ENCODE measurements at places on chromosomes 2 and 18. TPM values are rescaled to one million over a fixed set of nuclear protein-coding genes. Genes with fewer than 3 reads are reported as not detected.

HOXD12 gene
- total RNA-seq: not detected

UGT1A5 gene
- total RNA-seq: not detected

CCDC68 gene
- not detected for total RNA-seq

SERPINB4 gene
- not detected for total RNA-seq

KLHL41 gene
- not detected for total RNA-seq

MYO1B gene
- 7.0 TPM for total RNA-seq

UBXN2A gene
- total RNA-seq: 17.6 TPM

ANKRD30B gene
- not detected for total RNA-seq

ATIC gene
- 296 TPM for total RNA-seq

CD207 gene
- total RNA-seq: not detected

DUSP19 gene
- 1.6 TPM for total RNA-seq

GRHL1 gene
- 1.4 TPM for total RNA-seq

REEP1 gene
- total RNA-seq: 0.71 TPM

Measured in activated T-helper 2 cell treated with anti-CD3 and anti-CD28 coated beads, Interferon-gamma antibody, Interleukin-2, Interleukin-4, amounts not matched to agents 10 μg/mL and 5 μg/mL and 100 μg/mL, durations not matched to agents 14 hours and 24 hours and 36 hours (primary cell).